Dermis microvascular lymphatic vessel endothelial cell (primary cell): ENCODE measurements at places on chromosomes 3 and 15. TPM values are rescaled to one million over a fixed set of nuclear protein-coding genes. Genes with fewer than 3 reads are reported as not detected.
A peak's percentile ranks its signal among the peaks of the same experiment; 100 is the strongest.

- no peak for DNase-seq
Observed at GRCh38 chr3:182971637-182972036, 8.7 kb downstream of the DCUN1D1 start.

Gene CRYGS
- total RNA-seq, result 0.77 and 0.89 TPM in 2 replicates

DNA sequence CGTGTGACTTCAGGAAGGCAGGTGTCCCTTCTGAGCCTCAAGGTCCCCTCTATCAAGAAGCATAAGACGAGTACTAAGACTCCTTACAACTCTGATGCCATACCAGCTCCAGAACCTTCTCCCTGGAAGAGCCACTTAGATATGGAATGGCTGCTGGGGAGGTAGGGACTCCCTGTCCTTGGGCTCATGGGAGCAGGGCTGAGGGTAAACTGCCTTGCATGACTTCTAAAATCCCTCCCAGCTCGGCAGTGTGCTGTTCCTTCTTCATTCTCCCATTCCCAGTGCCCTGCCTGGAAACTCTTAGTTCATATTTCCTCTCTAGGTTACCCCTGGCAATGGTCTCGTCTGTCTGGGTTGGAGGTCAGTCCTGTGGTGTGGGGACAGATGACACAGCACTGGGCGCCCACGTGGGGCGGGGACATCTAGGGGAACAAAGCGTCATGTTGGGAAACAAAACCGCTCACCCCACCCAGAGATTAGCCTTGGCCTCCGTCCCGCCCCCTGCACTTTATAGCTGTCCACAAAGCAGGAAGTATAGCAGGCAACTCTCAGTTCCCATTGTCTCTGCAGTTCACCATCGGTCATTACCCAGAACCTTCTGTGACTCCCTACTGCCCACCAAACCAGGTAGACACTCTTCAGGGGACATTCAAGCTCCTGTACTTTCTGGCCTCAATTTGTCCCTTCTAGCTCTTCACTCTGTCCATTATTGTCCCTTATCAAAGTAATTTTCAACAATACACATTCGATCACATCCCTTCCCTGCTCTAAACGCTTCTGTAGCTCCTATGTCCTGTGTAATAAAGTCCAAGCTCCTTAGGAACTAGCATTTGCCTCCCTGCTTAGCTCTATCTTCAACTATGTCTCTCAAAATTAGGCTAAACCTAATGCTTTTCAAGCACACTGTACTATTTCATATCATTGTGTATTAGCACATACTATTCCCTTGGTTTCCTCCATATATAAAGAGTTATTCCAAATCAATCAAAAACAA, 73.8 kb downstream of the IQSEC1 start:
- peak; percentile 96 for DNase-seq

DNA sequence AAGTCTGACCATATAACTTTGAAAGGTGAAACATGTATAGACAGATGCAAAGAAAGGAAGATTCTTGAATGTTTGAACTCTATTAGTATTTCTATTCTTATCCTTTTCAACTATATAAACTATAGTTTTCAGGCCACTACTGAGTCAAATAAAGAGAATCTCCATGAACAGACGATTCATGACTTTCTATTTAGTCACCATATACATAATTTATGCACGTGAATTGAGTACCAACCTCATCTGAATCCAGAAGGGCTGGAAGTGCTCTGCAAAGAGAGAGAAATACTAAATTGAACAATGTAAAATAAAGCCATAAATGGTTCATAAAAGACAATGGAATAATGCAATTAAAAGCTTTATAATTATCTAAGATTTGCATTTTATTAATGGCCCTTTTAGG, 9.5 kb upstream of the VPS39 start:
- DNase-seq, result no peak

Gene CLDN11
- 77.5 and 185 TPM in 2 replicates for total RNA-seq

- no peak for DNase-seq
Observed at GRCh38 chr3:184237807-184238206, 8.4 kb downstream of the VWA5B2 start.

DNA sequence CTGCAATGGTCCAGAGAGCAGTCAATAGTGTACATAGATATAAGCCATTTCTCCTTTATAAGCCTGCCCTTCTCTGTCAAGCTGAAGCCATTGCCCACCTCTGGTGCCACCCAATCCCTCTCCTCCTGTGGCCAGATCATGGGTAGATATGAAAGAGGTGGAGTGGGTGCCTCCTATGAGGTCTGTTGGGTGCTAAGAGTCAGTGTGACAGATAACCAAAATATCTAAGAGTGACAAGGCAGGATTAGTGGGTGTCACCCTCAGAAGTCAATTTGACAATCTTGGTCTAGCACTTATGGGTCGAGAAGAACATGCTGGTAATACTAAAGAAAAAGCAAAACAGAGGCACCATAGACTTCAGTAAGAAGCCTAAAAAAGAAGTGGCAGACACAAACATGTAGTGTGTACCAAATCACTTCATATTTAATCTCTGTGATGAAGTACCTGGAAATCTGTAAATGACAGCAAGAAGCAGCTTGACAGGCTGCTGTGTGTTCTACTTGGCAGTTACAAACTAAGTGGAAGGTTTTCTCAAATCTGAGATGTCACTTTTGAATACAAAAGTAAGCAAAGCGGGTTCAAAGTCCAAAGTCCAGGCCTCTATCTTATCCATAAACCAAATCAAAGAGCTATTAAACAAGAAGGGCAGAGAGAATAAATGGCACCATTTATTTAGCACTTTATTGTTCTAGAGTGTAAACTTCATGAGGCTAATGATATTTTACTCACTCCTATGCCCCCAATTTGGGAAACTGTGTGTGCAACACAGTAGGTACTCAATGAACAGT, 118.9 kb upstream of the EOMES start:
- DNase-seq, result no peak

Gene HTR3E
- total RNA-seq, result not detected in 2 replicates

DNA sequence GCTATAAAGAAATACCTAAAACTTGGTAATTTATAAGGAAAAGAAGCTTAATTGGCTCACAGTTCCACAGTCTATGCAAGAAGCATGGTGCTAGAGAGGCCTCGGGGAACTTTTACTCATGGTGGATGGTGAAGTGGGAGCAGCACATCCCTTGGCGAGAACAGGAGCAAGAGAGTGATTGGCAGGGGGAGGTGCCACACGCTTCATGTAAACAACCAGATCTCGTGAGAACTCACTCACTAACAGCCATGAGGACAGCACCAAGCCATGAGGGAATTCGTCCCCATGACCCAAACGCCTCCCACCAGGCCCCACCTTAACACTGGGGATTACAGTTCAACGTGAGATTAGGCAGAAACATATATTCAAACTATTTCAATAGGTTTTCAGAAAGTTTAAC, 28.0 kb downstream of the GABRB3 start:
- DNase-seq, result no peak

GRCh38 chr3:45084820-45085816, 59.0 kb downstream of the CLEC3B start:
- no peak for DNase-seq

GRCh38 chr3:9233814-9234600, 15.4 kb downstream of the SRGAP3 start:
- no peak for DNase-seq

- peak; percentile 62 for DNase-seq
Observed at GRCh38 chr15:43977072-43977884, 150.5 kb downstream of the WDR76 start.

- DNase-seq, result no peak
Observed at GRCh38 chr15:59186501-59186900, 20.1 kb upstream of the LDHAL6B start.

DNA sequence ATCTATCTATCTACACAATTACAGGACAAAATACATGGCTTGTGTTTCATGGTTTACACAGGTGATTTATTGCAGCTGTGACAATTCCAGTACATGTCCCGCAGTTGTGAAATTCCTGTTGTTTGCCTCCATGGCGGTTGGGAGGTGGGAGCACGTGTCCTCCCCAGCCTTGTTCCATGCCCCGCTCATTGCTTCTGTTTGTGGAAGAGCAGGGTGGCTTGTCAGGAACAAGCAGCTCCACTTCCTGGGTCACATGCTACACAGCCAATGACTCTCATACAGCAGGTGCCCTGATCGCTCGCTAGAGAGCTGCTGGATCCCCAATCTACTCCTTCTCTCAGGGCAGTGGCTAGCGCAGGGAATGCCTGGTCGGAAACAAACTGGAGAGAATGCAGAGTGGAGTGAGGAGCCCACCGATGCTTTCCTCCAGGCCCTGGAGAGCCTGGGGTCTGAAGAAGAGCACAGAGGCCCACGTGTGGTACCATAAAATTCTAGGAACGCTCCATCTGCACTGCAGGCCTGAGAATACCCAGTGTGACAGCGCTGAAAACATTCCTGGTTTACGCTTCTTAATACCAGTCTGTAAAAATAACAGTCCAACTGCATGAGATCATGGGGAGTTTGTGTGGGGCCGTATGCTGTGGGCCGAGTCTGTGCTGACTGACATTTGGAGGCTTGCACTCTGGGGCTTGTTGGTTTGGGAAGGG, 270.6 kb upstream of the RGMA start:
- DNase-seq, result no peak

Gene FAM107A
- total RNA-seq, result 0.76 and 1.2 TPM in 2 replicates

DNA sequence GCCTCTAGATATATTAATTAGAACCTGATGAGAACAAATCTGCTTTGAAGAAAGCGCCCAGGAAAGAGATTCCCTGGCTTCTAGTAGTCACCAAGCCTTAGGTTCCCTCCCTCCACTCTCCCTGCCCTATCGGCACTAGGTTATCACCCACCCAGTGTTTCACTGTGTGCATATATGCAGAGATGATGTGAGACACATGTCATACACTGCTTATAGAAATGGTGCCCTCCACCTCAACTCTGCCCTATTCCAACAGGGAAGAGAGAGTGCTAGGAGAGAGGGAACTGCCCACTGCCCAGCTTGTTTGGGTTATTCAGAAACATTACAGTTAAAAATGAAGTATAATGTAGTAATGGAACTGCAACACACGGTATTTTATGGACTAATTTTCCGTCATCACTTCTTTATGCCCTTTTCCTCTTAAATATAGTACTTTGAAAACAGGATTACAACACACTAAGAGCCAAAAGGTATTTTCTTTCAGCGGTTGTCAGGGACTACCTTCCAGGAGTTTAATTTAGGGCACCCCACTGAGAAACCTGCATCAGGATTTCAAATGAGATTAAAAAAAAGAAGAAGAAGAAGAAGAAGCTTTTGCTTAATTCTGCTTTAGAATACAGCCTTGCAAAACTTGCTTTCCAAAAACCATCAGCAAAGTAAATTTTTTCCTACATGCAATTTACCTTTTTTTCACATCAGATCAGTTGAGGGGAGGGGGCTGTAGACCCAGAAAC, 55.3 kb downstream of the MEIS2 start:
- DNase-seq, result no peak

Gene FEZF2
- total RNA-seq, result not detected in 2 replicates

GRCh38 chr3:134328147-134328591, 46.1 kb downstream of the AMOTL2 start:
- no peak for DNase-seq

GRCh38 chr3:40576396-40576795, 51.6 kb downstream of the ZNF621 start:
- no peak for DNase-seq

GRCh38 chr3:112617285-112617684, 23.7 kb downstream of the CCDC80 start:
- no peak for DNase-seq

- DNase-seq, result peak; percentile 40
Observed at GRCh38 chr3:192011137-192011536, 550.2 kb downstream of the PYDC2 start.

DNA sequence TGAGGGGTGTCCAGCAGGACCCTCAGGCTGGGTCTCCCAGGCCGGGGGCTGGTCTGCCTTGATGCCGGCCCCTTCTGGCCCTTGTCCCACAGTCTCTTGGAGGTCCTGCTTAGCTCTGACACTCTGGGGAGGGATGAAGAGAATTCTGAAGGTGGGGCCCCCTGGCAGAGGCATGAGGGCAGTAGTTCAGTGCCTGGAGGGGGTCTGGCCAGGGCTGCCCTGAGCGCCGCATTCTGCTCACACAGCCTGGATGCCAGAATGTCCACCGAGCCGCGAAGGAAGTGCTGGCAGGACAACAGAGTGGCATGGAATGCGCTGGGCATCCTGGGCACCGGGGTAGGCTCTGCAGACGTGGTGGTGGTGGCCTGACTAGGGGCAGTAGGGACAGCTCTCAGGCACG, 55.5 kb downstream of the SMAD6 start:
- no peak for DNase-seq

- no peak for DNase-seq
Observed at GRCh38 chr15:90184786-90185704, 16.1 kb upstream of the SEMA4B start.

Gene C2CD4A
- 3.2 and 4.3 TPM in 2 replicates for total RNA-seq

GRCh38 chr3:100761211-100761942, 52.1 kb downstream of the TFG start:
- DNase-seq, result no peak

DNA sequence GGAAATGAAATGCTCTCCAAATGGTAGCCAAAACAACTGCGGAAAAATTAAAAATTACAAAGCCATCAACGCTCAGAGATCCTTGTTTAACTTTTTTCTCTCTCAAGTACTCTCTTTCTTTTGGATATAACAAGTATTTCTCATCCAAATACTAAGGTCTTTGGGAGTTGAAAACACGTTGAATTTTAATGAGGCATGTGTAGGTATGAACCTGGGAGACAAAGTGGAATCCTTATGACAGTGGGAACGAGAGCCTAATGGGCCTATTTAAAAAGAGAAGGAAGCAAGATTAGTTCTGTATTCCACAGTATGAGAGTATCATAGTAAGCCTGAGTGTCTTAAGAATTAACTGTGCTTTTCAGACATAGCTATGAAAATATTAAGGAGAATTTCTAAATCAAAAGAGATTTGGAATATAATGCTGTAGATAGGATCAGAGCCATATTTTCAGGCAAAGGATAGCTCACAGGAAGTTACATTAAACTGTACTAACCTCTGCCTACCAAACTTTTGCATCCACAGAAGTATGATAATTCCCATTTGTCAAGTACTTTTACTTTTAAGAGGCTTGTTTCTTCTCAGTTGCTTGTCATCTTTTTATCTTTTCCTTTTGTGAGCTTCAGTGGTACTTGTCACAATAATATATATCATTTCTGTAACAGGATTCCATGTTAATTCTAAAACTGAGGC, 759 bp downstream of the CD96 start:
- no peak for DNase-seq

DNA sequence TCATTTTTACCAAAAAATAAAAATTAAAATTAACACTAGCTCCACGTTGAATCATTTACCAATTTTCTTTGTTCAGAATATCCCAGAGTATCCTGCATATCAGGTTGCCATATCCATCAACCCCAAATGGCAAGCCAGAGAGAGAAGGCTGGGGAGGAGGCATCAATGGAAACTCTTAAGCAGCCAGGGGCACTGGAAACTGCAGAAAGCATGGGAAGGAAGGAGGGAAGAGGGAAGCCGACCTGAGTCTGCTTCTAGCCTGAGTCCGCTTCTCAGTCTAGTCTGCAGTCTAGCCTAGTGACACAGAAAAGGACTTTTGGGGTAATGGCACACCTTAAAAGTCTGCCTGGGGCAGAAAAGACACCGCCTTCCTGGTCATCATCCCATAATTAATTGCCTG, 1.6 kb upstream of the MTHFS start:
- no peak for DNase-seq

- no peak for DNase-seq
Observed at GRCh38 chr15:86855307-86856291, 775.9 kb downstream of the AGBL1 start.

GRCh38 chr15:56736308-56736707, 3.0 kb upstream of the ZNF280D start:
- DNase-seq, result peak; percentile 69

Gene SCN11A
- under 0.01 and 0.13 TPM in 2 replicates for total RNA-seq
